ENCODE measurements at places on chromosomes 2 and 18.

DNA sequence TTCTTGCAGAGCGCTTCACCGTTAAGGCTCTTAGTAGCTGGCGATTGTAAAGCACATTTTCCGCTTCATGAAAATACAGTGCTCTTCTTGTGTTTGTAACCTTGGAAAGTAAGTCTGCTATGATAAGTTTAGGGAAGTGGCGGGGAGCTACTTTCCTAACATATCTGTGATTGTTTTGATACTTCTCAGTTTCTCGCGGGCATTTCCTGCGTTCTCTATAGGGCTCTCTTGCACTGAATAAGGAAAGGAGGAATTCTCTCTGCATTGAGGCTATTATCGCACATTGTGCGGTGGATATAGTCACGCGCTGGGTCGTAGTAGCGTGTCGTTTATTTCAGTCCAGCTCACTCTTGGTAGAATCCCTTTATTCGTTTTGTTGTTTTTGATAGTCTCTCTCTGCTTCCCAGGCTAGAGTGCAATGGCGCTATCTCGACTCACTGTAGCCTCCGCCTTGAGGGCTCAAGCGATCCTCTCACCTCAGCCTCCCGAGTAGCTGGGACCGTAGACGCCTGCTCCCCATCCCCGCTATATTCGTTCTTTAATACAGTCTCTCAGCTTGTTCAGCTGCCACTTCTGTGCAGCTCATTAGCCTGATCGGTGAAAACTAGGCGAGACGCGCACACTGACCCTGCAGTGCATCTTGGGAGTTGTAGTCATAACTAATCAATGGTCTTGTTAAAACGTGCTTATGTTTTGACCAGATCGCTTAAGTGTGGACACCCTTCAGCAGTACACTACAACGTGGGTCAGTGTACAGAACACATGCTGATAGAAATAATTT is 1.0 kb upstream of the PPP4R3B start:
- DNase-seq: peak; percentile 67

- no peak for DNase-seq
Measured at GRCh38 chr2:99811544-99811943, 321.7 kb upstream of the REV1 start.

DNA sequence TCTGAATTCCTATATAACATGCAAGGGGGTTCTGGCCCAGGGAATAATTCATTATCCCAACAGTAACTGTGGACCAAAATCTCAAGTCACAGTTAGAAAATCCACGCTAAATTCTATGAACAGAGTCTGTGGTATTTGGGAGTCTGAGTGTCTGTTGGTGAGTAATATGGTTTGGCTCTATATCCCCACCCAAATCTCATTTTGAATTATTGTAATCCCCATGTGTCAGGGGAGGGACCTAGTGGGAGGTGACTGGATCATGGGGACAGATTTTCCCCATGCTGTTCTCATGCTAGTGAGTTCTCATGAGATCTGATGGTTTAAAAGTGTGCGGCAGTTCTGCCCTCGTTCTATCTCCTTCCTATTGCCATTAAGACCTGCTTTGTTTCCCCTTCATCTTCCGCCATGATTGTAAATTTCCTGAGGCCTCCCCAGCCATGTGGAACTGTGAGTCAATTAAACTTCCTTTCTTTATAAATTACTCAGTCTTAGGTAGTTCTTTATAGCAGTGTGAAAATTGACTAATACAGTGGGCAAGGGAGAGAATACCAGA is 68.3 kb downstream of the NBAS start:
- DNase-seq: no peak

DNA sequence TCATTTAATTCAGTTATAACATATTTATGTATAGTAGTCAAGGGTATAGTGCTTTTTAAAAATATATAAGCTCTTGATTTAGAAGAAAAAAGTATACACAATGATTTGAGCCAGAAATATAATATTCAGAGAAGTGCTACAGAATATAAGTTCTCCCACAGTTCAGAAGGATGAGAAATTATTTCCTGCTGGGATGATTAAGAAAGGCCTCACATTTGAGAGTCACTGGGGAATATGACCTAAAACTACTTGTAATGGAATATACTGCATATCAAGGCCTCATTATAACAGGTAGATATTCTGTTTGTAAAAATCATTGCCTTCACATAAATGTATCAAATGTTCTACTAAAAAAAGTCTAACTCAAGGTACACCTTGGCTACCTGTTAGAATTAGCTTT is 203.5 kb downstream of the MBD2 start:
- no peak for DNase-seq

GRCh38 chr2:180717588-180717987 is 262.8 kb upstream of the UBE2E3 start:
- DNase-seq: no peak

GRCh38 chr18:8177330-8178016 is 431.8 kb upstream of the RAB12 start:
- DNase-seq: no peak

- DNase-seq: no peak
Measured at GRCh38 chr2:134677856-134678756, 40.7 kb downstream of the TMEM163 start.

- no peak for DNase-seq
Measured at GRCh38 chr2:130870779-130871178, 34.1 kb downstream of the ARHGEF4 start.

DNA sequence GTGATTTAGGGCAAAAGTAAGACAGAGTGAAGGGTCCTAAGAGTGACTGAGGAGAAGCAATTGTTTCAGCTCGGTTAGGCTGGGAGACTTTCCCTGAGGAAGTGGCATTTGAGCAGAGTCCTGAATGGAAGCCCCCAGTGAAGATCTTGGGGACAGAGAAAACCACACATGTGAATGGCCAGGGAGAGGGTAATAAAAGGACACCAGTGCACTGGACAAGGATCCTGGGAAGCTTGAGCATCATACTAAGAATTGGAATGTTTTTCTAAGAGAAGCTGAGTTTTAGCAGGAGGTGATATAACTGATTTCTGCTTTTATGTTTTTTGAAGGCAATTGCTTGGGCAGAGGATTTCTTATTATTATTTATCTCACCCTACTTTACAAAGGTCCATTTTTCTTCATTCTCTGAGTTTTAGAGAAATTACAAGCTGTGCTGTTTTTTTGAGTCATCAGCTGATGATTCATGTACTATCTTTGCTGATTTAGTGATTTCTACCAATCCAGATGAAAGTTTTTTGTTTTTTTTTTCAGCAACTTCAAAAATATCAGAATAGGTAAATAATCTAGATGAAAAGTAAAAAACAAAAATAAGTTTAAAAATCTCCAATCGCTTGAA is 43.5 kb downstream of the MFSD6 start:
- DNase-seq: no peak

GRCh38 chr2:237724811-237725478 is 73.6 kb upstream of the RBM44 start:
- no peak for DNase-seq

- DNase-seq: no peak
Measured at GRCh38 chr18:59540780-59541179, 156.4 kb downstream of the CCBE1 start.

DNA sequence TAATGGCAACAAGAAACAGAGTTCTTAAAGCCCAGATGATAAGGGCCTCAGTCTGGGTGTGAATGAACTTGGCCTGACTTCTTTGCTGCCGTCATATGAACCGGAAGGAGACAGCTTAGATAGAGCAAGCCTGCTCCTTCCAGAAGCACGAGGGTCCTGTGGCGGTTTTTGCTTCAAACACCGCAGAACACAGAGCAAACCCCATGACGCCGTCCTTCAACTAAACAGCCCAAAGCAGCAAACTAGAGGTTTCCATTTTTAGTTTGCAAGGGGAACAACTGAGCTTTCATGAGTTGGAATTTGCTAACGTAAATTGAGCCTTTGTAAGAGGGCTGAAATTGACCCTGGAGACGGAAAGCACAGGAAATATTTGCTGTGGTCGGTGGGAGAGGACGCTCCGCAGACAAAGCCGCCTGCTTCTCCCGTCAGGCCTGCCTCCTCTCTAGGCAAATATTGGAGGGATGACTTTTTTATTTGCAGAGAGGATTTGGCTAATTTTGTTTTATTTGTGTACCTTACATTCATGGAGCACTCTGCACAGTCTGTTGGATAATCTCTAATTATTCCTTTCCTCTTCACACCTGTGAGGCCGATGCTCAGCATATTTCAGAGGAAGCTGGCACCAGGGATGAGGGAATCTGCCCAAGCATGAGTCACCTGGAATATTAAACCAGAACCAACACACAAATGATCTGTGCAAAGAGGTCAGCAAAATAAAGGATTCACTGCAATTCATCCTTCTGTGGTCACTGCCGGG is 134.0 kb upstream of the NCK2 start:
- DNase-seq: no peak
